Heart right ventricle (tissue), 16 donors: ENCODE measurements at places on chromosomes 16 and 17. TPM values are rescaled to one million over a fixed set of nuclear protein-coding genes. Genes with fewer than 3 reads are reported as not detected.
A peak's percentile ranks its signal among the peaks of the same experiment; 100 is the strongest.

The MMD gene
- polyA plus RNA-seq: 6.4 TPM

GRCh38 chr17:67854378-67854777 lies 29.1 kb downstream of the BPTF start:
- DNase-seq: no peak

- DNase-seq: no peak
Measured at GRCh38 chr17:76451506-76451905, 1.4 kb downstream of the UBE2O start.

GRCh38 chr16:51107742-51108141 lies 43.3 kb downstream of the SALL1 start:
- DNase-seq: no peak

DNA sequence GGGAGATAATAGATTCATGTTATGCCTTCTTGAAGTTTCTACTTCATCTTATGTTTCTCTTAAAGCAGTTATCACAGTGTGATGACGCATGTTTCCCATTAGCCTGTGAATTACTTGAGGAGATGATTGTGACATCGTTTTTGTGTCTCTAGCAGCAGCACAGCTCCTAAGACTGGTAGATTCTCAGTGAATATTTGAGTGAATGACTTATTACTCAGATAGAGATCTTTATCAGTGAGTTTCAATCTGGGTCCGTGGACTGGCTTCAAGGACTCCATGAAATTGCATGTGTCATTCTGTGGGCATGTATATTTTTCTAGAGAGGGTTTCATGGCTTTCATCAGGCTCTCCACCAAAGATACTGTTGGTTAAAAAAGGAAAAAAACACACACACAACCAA lies 29.9 kb downstream of the YPEL2 start:
- DNase-seq: no peak

GRCh38 chr17:40735016-40735415 lies 20.1 kb downstream of the KRT25 start:
- DNase-seq: no peak

- peak; percentile 74 for DNase-seq
Measured at GRCh38 chr17:42675965-42676423, 800 bp downstream of the PLEKHH3 start.

DNA sequence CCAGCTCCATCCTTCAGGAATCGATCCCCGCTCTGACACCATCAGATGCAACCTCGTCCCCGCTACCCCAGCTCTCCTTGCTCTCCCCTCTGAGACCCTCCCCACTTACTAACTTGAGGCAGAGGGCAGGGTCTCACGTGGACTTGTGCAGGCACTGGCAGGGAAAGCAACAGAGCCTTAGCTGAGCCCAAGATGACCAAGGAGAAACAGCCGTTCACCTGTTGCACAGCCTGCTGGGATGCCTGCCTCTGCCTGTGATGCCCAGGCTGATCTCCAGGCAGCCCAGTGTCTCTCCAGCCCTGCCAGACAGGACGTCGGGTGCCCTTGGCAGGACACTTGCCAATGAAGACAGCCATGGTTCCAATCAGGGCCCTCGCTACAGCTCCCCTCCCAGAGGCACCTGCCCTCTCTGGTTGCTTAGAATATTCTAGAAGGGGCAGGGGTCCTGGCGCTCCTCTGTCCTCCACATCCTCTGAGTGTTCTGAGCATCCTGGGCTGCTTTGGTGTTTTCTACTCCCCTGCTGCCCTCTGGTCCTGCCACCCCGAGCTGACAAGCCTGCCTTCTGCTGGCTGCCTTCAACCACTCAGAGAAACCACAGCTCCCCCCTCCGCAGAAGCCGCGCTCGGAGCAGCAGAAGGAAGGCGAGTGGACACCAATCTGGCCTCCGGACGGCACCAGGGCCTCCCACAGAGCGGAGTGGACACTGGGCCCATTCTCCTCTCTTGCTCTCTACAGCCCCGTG lies 6.7 kb downstream of the CEP295NL start:
- no peak for DNase-seq
